Lung microvascular endothelial cell (primary cell): ENCODE measurements at places on chromosomes 2 and 18. TPM values are rescaled to one million over a fixed set of nuclear protein-coding genes. Genes with fewer than 3 reads are reported as not detected.

The SLC38A11 gene
- not detected in 2 replicates for total RNA-seq

The SP140 gene
- not detected in 2 replicates for total RNA-seq

The GKN1 gene
- total RNA-seq, result not detected in 2 replicates

The FAM98A gene
- 12.9 and 15.5 TPM in 2 replicates for total RNA-seq

The FAP gene
- total RNA-seq, result under 0.01 and 0.20 TPM in 2 replicates

The GALNT14 gene
- 0.22 TPM in 1 of 2 replicates, not detected in the other for total RNA-seq

The ACVR1C gene
- total RNA-seq, result not detected in 2 replicates

The CCT4 gene
- total RNA-seq, result 123 and 134 TPM in 2 replicates

The CRYBA2 gene
- total RNA-seq, result not detected in 2 replicates

The TRIM54 gene
- total RNA-seq, result 0.44 and 1.2 TPM in 2 replicates

The PAIP2B gene
- 0.65 and 1.8 TPM in 2 replicates for total RNA-seq

The CD207 gene
- total RNA-seq, result under 0.01 TPM in 1 of 2 replicates, not detected in the other

The GALNT1 gene
- total RNA-seq, result 108 and 156 TPM in 2 replicates

The CCDC85A gene
- total RNA-seq, result 1.4 and 2.6 TPM in 2 replicates

The MYO3B gene
- total RNA-seq, result not detected in 2 replicates

The TMEM247 gene
- total RNA-seq, result not detected in 2 replicates

The CYBRD1 gene
- 14.6 and 25.0 TPM in 2 replicates for total RNA-seq

The GNAL gene
- total RNA-seq, result under 0.01 and 0.22 TPM in 2 replicates

The GKN2 gene
- total RNA-seq, result not detected in 2 replicates

The MGAT5 gene
- total RNA-seq, result 68.0 and 158 TPM in 2 replicates

The FEV gene
- not detected in 2 replicates for total RNA-seq

The FAM117B gene
- total RNA-seq, result 1.8 and 2.0 TPM in 2 replicates

The CTAGE1 gene
- not detected in 2 replicates for total RNA-seq

The GMPPA gene
- 21.1 and 22.2 TPM in 2 replicates for total RNA-seq

The SLC23A3 gene
- total RNA-seq, result 0.44 and 2.0 TPM in 2 replicates

The UGT1A4 gene
- not detected in 2 replicates for total RNA-seq

The DPP4 gene
- total RNA-seq, result 49.5 and 79.6 TPM in 2 replicates

The DSG4 gene
- not detected in 2 replicates for total RNA-seq

The ADNP2 gene
- total RNA-seq, result 10.7 and 12.1 TPM in 2 replicates

The TTN gene
- total RNA-seq, result 0.60 and 1.3 TPM in 2 replicates

The MARCO gene
- total RNA-seq, result not detected in 2 replicates

The LOXHD1 gene
- not detected in 2 replicates for total RNA-seq

The SERPINB10 gene
- not detected in 2 replicates for total RNA-seq

The ACTR3 gene
- total RNA-seq, result 60.5 and 63.6 TPM in 2 replicates

The CDK15 gene
- not detected in 2 replicates for total RNA-seq

The ARHGAP25 gene
- 8.9 and 10.1 TPM in 2 replicates for total RNA-seq

The SPR gene
- 37.7 and 51.6 TPM in 2 replicates for total RNA-seq

The SLC9A4 gene
- not detected in 2 replicates for total RNA-seq
